ENCODE measurements at places on chromosomes 3 and 15.
A peak's percentile ranks its signal among the peaks of the same experiment; 100 is the strongest.

DNA sequence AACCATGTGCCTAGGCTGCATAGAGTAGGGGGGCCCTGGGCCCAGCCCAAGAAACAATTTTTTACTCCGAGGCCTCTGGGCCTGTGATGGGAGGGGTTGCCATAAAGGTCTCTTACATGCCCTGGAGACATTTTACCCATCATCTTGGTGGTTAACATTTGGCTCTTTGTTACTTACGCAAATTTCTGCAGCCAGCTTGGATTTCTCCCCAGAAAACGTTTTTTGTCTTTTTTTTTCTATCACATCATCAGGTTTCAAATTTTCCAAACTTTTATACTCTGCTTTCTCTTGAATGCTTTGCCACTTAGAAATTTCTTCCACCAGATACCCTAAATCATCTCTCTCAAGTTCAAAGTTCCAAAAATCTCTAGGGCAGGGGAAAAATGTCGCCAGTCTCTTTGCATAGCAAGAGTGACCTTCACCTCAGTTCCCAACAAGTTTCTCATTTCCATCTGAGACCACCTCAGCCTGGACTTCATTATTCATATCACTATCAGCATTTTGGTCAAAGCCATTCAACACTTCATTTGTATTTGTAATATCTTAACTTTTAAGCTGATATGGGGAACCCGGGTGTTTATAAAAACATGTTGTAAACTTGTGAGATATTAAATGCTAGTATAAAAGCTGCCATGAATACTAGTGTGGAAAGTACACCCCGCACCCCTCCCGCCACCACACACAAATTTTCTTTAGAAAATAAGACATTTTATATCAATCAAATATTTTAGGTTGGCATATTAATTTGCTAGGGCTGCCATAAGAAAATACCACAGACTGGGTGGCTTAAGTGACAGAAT, 56.0 kb upstream of the PLSCR4 start:
- DNase-seq = no peak

DNA sequence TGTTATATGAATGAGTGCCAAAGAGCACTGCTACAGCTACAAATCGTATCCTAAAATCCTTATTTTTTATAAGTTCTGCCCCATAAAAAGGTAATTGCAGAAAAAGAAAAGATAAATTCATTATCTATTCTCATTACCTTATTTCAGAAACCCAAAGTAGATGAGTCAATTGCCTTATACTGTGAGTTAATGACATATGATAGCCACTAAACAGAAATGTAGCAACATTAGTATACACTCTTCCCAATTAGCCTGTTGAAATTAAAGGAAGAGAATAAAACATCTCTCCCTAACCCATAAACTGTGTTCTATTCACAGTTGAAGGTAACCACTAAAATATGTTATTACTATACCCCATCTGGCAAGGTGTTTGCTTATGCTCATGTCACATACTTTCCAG, 11.0 kb downstream of the TBL1XR1 start:
- DNase-seq = no peak

- DNase-seq = no peak
Measured at GRCh38 chr3:72299321-72299802, 514.4 kb upstream of the PROK2 start.

- no peak for DNase-seq
Measured at GRCh38 chr3:9727041-9727595, 4.4 kb upstream of the BRPF1 start.

DNA sequence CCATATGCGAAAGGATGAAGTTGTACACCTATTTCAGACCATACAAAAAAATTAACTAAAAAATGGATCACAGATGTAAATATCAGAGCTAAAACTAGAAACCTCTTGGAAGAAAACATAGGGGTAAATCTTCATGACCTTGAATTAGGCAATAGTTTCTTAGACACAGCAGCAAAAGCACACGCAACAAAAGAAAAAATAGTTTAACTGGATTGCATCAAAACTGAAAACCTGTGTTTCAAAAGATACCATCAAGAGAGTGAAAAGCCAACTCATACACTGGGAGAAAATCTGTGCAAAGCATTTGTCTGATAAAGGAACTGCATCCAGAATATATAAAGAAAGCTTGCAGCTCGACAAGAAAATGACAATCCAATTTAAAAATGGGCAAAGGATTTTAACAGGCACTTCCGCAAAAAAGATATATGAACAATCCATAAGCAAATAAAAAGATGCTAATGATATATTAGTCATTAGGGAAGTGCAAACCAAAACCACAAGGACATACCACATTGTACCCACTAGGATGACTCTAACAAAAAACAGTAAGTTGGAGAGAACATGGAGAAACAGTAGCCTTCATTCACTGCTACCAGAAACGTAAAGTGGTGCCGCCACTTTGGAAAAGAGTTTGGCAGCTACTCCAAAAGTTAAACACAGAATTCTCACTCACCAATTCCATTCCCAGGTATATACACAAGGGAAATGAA, 263.1 kb downstream of the ADAMTS17 start:
- DNase-seq = no peak

DNA sequence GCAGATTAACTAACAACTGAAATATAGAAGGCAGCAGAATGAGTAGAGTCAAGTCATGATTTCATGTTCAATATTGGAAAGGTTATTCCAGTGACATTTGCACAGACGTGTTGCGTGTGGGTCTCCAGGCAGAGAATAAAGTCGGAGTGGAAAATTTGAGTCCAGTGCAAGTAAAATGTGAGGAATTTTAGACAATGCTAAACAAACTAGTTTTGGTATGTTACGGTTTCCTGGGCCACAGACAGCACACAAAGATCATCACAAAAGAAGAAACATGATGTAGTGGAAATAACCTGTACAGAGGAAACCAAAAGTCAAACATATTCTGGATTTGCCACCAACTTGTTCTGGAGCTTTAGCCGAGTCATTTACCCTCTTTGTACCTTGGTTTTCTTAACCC, 367 bp downstream of the OR4F6 start:
- no peak for DNase-seq

GRCh38 chr3:48372377-48372770, 355 bp downstream of the FBXW12 start:
- DNase-seq = no peak

GRCh38 chr3:189902230-189903186, 218.2 kb downstream of the P3H2 start:
- DNase-seq = no peak

DNA sequence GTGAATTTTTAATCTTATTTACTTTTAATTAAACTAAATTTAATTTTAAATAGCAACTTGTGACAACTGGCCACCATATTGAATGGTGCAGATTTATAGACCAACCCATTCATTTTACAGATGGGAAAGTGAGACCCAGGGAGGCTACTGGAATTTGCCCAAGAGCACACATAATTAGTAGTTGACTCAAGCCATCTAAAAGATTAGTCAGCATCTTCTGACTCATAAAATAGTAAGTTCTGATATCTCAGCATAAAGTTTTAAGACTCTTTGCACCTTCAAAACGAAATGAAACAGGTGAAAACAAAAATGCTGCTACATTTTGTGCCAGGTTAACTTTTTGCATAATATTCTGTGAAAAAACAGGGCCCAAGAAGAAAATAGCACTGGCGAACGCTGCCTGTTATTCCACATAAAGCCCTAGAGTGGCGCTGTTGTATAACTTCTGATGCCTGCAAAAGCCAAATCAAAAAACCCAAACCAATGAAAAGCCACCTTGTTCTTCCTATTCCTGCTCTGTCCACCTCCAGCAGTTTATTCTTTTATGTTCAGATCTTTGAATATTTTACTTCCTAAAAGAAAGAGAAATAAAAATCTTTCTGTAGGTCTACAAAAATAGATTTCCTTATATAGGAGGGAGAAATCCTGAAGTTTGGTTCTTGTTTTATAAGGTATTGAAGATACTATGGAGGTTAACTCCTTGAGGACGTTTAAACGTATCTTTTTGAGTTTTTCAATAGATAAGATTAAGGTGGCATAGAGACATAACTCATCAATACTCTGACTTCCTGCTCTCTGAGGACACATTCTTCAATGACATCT, 62.8 kb downstream of the OTOL1 start:
- DNase-seq = peak; percentile 74

GRCh38 chr15:65558336-65558735, 28.1 kb downstream of the HACD3 start:
- no peak for DNase-seq

DNA sequence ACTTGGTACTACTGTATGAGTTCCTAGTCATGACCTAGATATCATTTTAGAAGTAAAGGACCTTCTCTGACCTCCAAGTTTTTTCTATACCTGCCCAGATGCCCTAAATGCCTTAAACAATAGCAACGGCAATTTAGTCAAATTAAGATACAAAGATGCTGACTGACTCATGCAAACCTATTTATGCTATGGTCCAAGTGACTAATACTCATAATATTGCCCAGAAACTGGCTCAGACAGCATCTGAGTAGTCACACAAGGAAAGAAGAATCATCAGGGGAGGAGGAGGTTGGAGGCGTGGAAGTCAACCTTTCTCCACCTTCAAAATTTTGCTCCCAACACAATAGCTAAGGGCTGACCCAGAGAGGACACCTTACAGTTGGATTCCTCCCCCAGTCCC, 6.8 kb downstream of the FYCO1 start:
- no peak for DNase-seq

- no peak for DNase-seq
Measured at GRCh38 chr3:52794612-52795099, at the start of gene ITIH3. ITIH3 (plus strand) TSS chr3:52794796; CDS start chr3:52794804, 8 bp downstream.

- no peak for DNase-seq
Measured at GRCh38 chr15:70345251-70346019, 247.7 kb upstream of the TLE3 start.

GRCh38 chr3:128701342-128702212, 24.4 kb upstream of the RAB7A start:
- no peak for DNase-seq

DNA sequence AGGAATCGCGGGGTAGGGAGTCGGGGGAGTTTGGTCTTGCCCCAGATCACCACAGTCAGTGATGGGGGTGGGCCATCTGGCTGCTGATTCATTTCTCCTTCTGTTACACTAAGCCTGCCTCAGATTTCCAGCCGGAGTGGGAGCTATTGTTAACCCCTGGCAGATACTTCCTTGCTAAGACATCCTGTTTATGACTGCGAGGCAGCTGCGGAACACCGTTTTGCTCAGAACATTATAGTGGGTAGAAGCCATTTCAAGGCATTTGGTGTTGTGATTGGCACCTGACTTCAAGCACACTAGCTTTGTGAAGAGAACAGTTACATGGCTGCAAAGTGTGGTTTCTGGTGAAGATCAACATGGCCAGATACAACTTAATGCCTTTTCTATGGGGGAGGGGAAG, 73.8 kb downstream of the FLNB start:
- no peak for DNase-seq

DNA sequence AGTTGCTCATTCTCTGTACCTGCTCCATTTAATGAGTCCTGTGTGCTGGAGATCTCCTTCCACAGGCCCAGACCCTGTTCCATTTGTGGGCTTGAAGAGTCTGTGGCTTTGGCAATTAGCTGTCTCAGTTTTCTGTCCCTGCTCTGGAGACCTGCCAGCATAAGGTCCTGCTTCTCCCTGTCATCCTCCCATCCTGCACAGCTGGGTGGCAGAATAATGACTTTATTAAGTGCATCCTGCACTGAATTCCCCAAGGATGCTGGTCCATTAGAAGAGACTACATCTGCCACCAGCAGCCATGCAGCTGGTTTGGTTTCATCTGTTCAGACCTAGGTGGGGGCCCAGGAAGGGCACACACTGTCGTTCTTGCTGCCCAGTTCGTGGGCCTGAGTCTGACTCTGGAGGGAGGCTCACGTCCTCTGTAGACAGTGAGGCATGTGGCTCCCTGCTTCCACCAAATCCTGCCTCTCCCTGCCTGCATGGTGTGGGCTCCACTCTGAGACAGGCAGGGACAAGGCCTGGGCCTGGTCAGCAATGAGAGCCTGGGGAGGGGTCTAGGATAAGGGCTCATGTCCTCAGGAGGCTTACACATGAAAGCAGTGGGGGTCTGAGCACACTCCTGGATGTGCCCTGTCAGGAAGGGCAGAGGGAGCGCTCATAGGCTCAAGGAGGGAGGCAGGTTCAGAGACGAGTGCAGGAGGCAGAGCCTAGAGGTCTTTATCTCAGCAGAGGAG, 78.4 kb upstream of the PRR23E start:
- DNase-seq = peak; percentile 37

DNA sequence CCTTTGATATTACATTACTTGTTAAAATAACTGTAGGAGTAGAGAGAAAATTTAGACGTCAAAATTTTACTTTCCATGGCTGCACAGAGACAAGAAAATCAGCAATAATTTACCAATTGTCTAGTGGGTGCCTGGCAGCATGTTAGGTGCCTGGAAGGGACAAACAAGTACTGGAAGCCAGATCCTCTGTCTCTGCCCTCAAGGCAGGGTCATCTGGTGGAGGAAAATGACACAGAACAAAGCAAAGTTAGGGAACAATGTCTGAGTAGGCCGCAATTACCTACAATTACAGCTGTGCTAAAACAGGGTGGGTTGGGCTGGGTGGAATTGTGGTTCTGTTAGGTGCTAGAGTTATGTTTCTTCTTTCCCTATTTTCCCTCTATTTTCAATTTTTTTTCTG, 7.4 kb downstream of the CCDC174 start:
- no peak for DNase-seq

- no peak for DNase-seq
Measured at GRCh38 chr15:47414207-47414606, 303.1 kb upstream of the SEMA6D start.

- no peak for DNase-seq
Measured at GRCh38 chr15:76664895-76665294, 240.2 kb downstream of the SCAPER start.
